NCI-H1417 treated with DMSO at 0.1 percent for 48 hours (cell line): ENCODE measurements at places on chromosomes 5 and 9.

DNA sequence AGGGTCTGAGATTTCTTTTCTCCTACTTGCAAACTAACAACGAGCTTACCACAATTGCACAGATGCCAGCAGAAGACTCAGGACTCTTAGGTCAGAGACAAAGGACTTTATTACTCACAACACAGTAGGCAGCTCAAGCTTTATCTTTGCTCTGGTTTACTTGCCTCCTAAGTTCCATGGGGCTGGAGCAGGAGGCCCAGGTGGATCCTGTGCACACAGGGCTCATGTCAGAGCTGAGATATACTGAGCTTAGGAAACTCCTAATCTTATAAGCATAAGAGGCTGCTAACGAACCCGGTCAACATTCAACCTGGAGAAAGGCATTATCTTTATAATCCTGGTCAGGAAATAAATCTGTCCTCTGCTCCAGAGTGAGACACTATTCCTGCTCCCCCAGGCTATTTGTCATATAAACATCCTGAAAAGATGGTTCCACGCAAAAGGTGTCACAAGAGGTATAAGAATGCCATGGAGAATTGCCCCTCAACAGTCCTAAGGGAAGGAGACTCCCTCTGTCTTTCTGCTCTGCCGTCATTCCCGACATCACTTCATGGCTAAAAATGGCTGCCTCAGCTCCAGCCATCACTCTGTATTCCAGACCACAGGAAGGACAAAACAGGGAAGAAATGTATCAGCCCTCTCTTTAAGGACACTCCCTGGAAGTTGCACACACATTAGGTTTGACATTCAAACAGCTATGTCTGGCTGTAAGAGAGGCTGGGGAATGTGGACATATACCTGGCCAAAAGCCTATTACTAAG, 16.2 kb downstream of the DUSP1 start:
- no peak for DNase-seq

DNA sequence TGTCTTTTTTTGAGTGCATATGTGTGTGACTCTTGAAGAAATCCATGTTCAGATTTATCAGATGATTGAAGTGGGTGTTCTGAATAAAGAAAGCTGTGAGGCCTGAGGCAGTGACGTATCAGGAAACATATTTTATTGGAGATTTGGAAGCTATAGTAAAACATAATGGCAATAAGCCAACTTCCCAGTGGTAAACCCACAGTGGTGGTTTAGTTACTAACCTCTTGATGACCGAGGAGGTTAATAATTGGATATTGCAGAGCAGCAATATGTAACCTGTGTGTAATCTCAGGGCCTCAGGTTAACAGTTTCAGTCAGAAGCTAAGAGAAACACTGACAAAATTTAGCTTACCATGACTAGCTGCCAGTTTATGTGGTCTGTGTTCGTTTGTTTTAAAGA, 6.9 kb downstream of the RGMB start:
- DNase-seq: no peak

GRCh38 chr9:74478606-74479005, 18.5 kb upstream of the RORB start:
- no peak for DNase-seq

GRCh38 chr5:118195211-118195610, 793.1 kb downstream of the DTWD2 start:
- no peak for DNase-seq

GRCh38 chr9:104658496-104659195, 35.7 kb upstream of the OR13D1 start:
- DNase-seq: no peak

DNA sequence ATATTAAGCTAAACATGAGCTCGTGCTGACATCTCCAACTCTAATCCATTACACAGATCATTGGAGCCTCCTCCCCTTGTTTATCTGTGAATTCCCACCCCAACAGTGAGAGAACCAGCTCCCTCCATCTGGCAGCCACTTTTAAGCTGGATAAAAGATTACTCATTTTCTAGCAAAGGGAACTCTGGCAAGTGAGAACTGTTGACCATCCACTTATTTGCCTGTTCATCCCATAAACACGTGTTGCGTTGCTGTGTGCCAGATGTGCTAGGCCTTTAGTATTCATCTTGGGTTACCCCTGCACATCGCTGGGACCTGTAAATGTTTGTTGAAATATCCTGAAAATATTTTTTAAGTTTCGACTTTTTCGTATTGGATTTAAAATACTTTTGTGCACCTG, 2.4 kb upstream of the TOR1A start:
- DNase-seq: no peak

DNA sequence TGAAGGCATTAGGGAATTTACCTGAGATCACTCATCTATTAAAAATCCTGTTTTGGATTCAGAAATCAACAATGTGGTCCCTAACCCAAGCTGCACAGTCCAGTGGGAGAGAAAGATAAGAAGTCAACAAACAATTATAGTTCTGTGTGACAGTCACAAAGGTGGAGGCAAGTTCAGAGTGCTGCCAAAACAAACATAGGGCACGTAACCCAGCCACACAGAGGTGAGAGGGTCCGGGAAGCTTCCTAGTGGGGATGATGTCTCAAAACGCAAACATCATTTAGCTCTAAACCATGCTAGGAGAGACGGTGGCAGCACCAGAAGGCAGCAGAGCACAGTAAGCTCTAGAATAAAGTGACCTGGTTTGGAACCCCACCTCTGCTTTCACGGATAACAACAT, 158.9 kb downstream of the MAPKAP1 start:
- DNase-seq: no peak

- DNase-seq: no peak
These were observed 405.9 kb downstream of the KIAA0825 start for GRCh38 chr5:94212476-94212875.

GRCh38 chr5:75885321-75885720, 168.1 kb upstream of the POC5 start:
- no peak for DNase-seq

DNA sequence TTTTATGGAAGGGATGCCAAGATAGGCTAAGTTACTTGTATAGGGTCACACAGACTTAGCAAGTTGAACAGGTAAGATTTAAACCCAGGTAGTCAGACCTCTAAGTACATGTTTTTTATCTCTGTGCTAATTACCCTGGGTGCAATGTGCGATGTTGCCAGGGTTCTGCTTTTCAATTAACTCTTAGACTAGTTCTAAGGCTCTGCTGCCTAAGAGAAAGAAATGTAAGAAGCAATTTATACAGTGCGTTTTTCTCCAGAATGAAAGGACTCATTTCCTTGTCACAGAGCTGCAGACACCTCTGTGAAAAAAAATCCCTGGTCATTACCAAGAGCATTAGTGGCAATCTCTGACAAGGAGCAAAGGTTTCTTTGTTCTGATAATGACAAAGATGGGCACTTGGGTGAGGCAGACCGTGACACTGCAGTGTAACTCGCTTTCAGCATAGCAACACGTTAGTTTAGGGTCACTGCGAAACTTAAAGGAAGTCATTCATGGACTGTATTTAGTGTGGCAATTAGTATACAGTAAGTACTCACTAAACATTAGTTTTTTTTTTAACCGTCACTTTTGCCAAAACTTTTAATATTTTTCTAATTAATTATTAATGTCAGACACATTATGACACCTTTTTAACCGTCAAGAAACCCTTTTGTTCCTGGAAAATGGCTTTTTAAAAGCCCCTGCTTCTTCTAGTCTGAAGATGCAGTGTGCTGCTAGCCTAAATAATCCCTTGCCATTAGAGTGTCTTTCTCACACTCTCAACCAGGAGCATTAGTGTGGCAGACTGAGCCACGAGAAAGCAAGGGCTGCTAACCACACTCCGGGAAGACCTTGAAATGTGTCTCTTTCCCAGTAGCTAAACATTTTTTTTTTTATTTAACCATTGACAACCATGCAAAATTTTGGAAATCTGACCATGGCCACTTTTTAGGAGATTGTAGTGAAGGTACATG, 520.0 kb upstream of the C9orf72 start:
- no peak for DNase-seq

DNA sequence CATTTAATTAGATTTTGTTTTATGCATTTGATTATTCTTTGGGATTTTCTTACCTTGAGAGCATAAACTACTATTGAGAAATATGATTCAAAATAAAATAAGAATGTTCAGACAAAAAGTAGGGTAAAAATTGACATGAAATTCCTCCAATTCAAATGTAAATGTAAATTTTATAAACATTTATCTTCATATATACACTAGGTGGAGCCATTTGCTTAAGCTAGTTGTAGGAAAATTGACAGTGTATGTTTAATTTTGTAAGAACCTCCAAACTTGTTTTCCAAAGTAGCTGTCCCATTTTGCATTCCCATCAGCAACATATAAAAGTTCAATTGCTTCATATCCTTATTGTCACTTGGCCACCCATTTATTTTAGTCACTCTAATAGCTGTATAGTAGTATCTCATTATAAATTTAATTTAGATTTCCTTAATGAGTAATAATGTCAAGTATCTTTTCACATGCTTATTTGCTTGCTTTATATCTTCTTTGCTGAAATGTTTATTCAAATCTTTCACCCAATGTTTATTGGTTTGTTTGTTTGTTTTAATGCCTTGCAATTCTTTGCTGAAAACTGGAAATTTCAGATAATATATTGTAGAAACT, 37.6 kb upstream of the SLCO6A1 start:
- no peak for DNase-seq

DNA sequence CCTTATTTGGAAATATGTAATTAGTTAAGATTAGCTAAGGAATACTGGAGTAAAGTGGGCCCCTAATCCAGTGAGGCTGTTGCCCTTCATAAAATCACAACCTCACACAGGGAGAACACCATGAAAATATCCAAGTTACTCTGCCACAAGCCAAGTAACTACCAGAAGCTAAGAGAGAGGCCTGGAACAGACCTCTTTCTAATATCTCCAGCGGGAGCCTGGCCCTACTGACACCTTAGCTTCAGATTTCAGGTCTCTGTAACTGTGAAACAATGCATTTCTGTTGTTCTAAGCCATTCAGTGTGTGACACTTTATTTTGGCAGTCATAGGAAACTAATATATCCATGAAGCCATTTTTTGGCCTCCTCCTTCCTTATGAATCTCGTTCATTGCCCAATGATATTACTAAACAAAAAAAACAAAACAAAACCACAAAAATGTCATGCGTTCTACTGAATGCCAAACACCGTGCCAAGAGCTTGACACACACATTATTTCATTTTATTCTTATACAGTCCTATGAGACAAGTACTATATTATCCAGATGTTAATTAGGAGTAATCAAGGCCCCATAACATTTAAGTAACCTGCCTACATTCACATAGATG, 699.0 kb downstream of the MAT2B start:
- DNase-seq: no peak

GRCh38 chr5:88610586-88610985, 272.4 kb downstream of the MEF2C start:
- no peak for DNase-seq

GRCh38 chr9:94286116-94286515, 27.0 kb downstream of the ZNF169 start:
- DNase-seq: no peak

GRCh38 chr9:86186696-86187095, 72.8 kb downstream of the C9orf153 start:
- DNase-seq: no peak
